ENCODE measurements at places on chromosomes 2 and 18. TPM values are rescaled to one million over a fixed set of nuclear protein-coding genes. Genes with fewer than 3 reads are reported as not detected.

Gene FEV
- total RNA-seq: not detected

Gene FSHR
- total RNA-seq: not detected

Gene HOXD8
- total RNA-seq: 3.9 TPM

- H3K4me3 ChIP-seq: peak overlapping the region; percentile 53
- H3K36me3 ChIP-seq: no peaks in the 10 kb centered on the region
- DNase-seq: no peak
- H3K27ac ChIP-seq: peak overlapping the region; percentile 77
- H3K4me1 ChIP-seq: peaks cover 84% of the 10 kb centered on the region
- H3K27me3 ChIP-seq: no peaks in the 10 kb centered on the region
These were observed 71.8 kb downstream of the FMNL2 start for GRCh38 chr2:152406836-152407161.

GRCh38 chr2:75278821-75279379 lies 79.6 kb upstream of the TACR1 start:
- H3K4me3 ChIP-seq: no peak overlapping the region
- no peak for DNase-seq
- H3K27me3 ChIP-seq: no peaks in the 10 kb centered on the region
- H3K4me1 ChIP-seq: no peaks in the 10 kb centered on the region
- H3K36me3 ChIP-seq: no peaks in the 10 kb centered on the region

DNA sequence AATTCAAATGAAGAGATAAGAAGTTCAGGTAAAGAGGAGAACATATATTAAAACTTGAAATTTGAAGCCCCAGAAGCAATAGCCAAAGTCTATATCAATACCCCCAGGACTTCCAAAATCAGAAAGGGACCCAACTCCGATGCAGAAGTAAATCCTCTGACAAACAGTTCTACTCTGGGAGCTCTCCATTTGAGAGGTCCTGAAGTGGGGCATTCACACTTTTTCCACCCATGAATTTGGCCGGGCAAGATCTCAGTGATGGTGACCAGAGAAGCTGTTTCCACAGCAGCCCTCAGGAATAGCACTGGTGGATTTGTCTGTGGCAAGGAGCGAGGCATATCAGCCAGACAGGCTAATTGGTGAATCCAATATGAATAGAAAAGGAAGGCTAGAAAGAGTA lies 313.6 kb upstream of the MC4R start:
- no peak overlapping the region for H3K27ac ChIP-seq
- no peaks in the 10 kb centered on the region for H3K27me3 ChIP-seq
- H3K4me3 ChIP-seq: no peak overlapping the region
- no peaks in the 10 kb centered on the region for H3K36me3 ChIP-seq
- no peaks in the 10 kb centered on the region for H3K4me1 ChIP-seq
- DNase-seq: no peak

- no peak overlapping the region for H3K4me3 ChIP-seq
- no peaks in the 10 kb centered on the region for H3K36me3 ChIP-seq
- no peak overlapping the region for H3K27ac ChIP-seq
- no peaks in the 10 kb centered on the region for H3K27me3 ChIP-seq
These were observed 234.9 kb upstream of the CDH2 start for GRCh38 chr18:28411806-28412205.

DNA sequence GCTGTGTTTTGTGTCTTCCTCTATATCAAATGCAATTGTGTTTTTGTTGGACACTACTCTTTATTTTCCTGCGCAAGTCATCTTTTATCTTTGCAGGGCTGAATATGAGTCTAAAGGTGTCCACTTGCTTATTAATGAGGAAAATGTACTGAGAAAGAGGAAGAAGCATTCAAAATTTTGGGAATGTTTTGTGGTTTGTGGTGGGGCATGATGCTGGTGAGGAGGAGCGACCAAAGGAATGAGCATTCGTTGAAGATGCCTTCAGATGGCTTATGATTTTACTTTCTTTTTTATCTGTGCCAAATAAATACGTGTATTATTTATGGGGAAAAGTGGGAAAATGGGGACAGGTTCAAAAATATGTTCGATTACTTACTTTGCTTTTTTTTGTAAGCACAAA lies 63.9 kb upstream of the SMIM21 start:
- H3K4me1 ChIP-seq: no peaks in the 10 kb centered on the region
- DNase-seq: no peak
- H3K27me3 ChIP-seq: no peaks in the 10 kb centered on the region
- H3K4me3 ChIP-seq: no peak overlapping the region

DNA sequence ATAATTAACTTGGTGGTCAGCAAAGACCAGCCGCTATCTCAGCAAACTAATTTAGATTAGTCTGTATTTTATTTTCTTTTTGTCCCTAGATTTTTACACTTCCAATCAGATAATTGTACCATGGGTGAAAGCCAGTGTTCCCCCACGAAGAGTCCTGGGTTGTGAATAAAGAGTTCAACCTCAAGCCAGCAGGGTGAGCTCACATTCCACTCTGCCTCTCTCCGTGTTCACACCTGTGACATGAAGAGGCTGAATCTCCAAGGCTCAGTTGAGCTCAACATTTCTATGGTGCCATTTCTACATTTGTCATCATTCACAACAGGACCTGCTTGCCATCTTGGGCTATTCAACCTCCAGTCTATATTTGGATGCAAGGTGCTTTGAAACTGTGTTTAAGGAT lies 771.5 kb downstream of the GALR1 start:
- no peak overlapping the region for H3K4me3 ChIP-seq
- no peak for DNase-seq
- H3K36me3 ChIP-seq: no peaks in the 10 kb centered on the region
- H3K27ac ChIP-seq: no peak overlapping the region
- no peaks in the 10 kb centered on the region for H3K4me1 ChIP-seq
- H3K27me3 ChIP-seq: no peaks in the 10 kb centered on the region

- no peaks in the 10 kb centered on the region for H3K36me3 ChIP-seq
- DNase-seq: no peak
- H3K4me1 ChIP-seq: no peaks in the 10 kb centered on the region
- no peak overlapping the region for H3K4me3 ChIP-seq
- no peak overlapping the region for H3K27ac ChIP-seq
- no peaks in the 10 kb centered on the region for H3K27me3 ChIP-seq
These were observed 251.8 kb upstream of the NETO1 start for GRCh38 chr18:73119574-73119973.

DNA sequence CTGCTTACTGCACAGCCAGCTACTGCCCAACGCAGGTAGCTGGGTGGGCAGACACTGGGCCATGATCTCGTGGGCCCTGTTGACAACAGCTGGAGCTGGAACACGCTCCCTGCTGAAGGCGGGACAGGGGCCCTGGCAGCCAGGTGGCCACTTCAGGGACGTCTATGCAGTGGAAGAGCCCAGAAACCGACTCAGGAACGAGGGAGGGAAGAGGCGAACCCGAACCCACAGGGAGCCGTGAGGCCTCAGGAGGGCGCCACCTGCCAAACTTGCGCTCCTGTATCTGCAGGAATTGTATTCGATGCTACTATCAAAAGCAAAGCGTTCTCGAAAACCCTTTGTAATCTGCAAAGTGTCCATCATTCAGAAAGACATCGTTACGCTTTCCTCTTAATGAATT lies 198.4 kb downstream of the EIPR1 start:
- no peak overlapping the region for H3K27ac ChIP-seq
- DNase-seq: no peak
- no peaks in the 10 kb centered on the region for H3K4me1 ChIP-seq
- H3K27me3 ChIP-seq: no peaks in the 10 kb centered on the region
- no peak overlapping the region for H3K4me3 ChIP-seq

Gene C1D
- total RNA-seq: 12.1 TPM

DNA sequence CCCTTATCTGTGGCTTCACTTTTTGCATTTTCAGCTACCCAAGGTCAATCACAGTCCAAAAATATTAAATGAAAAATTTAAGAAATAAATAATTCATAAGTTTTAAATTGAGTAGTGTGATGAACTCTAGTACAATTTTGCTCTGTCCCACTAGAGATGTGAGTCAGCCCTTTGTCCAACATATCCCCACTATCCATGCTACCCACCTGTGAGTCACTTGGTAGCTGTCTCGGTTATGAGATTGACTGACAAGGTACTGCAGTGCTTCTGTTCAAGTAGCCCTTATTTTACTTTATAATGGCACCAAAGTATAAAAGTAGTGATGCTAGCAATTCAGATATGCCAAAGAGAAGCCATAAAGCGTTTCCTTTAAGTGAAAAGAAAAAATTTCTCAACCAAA lies 28.8 kb downstream of the ADCY3 start:
- H3K4me1 ChIP-seq: no peaks in the 10 kb centered on the region
- no peak overlapping the region for H3K4me3 ChIP-seq
- H3K36me3 ChIP-seq: no peaks in the 10 kb centered on the region

DNA sequence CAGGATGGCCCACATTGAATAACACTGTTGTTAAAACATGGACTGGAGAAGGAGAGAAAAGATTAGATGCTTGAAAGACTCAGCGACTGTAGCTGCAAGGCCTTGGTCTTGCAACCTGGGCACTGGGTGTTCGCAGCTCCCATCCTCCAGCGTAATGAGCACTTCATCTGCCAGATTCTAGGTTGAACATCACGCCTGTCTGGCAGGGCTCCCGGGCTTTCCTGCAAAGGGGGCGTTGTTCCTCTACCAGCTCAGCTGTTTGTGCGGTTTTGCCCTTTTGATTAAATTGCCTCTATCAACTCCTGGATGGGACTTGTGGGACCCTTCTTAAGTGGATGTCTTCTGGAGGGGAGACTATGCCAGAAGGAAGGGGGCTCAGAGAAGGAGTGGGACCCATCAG lies 215.4 kb downstream of the KLHL29 start:
- no peaks in the 10 kb centered on the region for H3K27me3 ChIP-seq
- no peaks in the 10 kb centered on the region for H3K36me3 ChIP-seq
- H3K27ac ChIP-seq: no peak overlapping the region
- H3K4me3 ChIP-seq: no peak overlapping the region
- peaks cover 7% of the 10 kb centered on the region for H3K4me1 ChIP-seq
- DNase-seq: no peak

Gene VIL1
- total RNA-seq: 3.6 TPM

Gene SIGLEC15
- 0.49 TPM for total RNA-seq

DNA sequence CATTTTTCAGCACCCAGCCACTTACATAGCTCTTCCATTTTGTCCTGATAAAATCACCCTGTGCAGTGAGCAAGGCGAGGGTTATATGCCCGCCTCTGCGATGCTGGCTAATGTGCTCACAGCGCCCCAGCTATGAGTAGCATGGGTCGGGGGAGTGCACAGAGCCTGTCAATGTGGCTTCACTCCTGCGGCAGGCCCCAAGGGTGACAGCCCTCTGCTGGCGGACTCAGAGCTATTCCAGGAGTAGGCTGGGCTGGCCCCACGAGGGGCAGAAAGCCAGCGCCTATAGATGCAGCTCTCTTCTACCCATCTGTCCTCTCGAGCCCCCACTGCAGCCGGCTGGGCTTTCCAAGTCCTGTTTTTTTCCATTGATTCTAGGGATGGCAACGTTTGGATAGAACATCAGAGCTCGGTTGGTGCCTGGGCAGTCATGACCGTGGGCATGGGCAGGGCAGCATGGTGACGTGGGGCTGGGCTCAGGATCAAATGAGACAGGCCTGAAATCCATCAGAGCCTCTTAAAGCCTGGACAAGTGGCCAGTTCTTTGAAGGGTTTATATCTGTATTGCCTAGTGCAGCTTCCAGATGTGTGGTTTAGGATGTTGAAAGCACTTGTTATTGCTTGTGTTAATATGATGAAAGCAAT lies 134.7 kb downstream of the MCFD2 start:
- peak overlapping the region; percentile 28 for H3K4me3 ChIP-seq
- no peak for DNase-seq
- H3K36me3 ChIP-seq: no peaks in the 10 kb centered on the region
- peak overlapping the region; percentile 33 for H3K27ac ChIP-seq

DNA sequence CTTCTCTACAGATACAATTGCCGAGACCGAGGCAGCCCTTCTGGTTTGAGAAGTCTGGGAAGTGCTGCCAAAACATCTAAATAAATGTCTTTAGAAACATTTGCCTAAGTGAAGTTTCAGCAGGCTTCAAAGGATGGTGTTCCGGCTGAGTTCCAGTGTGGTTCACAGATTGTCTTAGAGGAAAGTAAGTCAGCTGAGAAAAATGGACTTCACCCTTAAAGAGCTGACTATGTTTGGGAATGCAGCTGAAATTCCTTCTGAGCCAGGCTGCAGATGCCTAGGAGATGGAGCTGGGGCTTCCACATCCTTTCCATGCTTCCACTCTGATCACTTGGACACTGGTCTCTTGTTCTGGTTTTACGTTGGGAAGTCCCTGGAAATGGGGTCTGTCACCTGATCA lies 83.6 kb downstream of the FHOD3 start:
- no peaks in the 10 kb centered on the region for H3K27me3 ChIP-seq
- H3K4me1 ChIP-seq: peaks cover 32% of the 10 kb centered on the region
- no peaks in the 10 kb centered on the region for H3K36me3 ChIP-seq

GRCh38 chr18:74906184-74906583 lies 302.8 kb downstream of the PTGR3 start:
- no peak for DNase-seq
- no peaks in the 10 kb centered on the region for H3K36me3 ChIP-seq
- H3K27ac ChIP-seq: no peak overlapping the region
- no peak overlapping the region for H3K4me3 ChIP-seq
- H3K4me1 ChIP-seq: no peaks in the 10 kb centered on the region

Gene RUFY4
- 0.68 TPM for total RNA-seq

Gene MEIS1
- 29.4 TPM for total RNA-seq

Gene PLB1
- 29.6 TPM for total RNA-seq

DNA sequence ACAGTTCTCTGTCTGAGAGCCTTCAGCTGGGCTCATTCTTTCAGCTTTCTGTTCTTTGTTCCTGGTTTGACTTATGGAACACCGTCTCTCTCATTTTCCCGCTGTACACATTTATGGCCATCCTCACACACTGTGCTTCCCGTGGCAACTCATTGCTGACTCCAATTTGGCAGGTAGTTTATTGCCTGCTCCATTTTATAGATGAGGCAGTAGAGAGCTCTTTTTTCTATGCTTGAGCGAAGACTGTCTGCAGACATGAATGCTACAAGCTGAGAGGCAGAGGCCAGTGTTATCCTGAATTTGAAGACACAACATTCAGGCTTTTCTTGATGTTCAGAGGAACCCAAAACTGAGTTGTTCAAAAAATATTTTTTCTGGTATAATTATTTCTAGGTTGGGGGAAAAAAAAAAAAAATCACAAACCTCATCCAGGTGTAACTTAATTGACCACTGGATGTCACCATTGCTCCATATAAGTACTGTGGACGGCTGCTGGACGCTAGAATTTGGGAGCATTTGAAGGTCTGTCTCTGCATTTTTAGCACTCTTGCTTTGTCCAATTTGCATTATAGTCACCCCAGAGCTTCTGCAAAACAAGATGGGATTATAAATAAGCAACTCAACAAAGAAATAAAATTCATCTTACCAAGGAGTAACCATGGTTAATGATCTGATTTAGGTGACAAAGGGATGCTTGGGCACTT lies 83.5 kb downstream of the HRH4 start:
- H3K4me1 ChIP-seq: no peaks in the 10 kb centered on the region
- no peaks in the 10 kb centered on the region for H3K36me3 ChIP-seq
- DNase-seq: no peak
- no peak overlapping the region for H3K27ac ChIP-seq

DNA sequence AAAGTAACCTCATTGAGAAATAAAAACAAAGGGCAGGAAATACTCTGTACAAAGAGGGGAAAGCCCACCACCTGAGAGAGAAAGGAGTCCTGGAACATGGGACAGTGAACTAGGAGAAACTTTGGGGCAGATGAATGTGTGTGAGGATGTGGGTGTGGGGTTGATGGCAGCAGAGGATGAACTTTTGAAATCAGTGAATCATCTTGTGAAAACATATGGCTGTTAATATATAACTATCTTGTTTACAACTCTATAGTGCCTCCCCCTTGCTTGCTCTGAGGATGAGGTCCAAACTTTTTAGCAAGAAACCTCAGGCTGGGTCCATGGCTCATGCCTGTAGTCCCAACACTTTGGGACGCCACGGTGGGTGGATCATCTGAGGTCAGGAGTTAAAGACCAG lies 171.8 kb upstream of the LHCGR start:
- DNase-seq: no peak
- H3K4me3 ChIP-seq: no peak overlapping the region
- H3K36me3 ChIP-seq: no peaks in the 10 kb centered on the region
- H3K27me3 ChIP-seq: no peaks in the 10 kb centered on the region
- H3K4me1 ChIP-seq: no peaks in the 10 kb centered on the region

Gene HJURP
- total RNA-seq: 1.6 TPM

Gene AQP12A
- not detected for total RNA-seq

All from thoracic aorta (tissue), 2 donors.